ENCODE measurements at places on chromosomes 4 and X.

- peak; percentile 24 for DNase-seq
Observed at GRCh38 chrX:68841251-68842049, 12.6 kb downstream of the EFNB1 start.

- no peak for DNase-seq
Observed at GRCh38 chr4:183392377-183392776, 52.1 kb upstream of the CDKN2AIP start.

- DNase-seq: no peak
Observed at GRCh38 chr4:44235897-44236296, 212.7 kb downstream of the KCTD8 start.

DNA sequence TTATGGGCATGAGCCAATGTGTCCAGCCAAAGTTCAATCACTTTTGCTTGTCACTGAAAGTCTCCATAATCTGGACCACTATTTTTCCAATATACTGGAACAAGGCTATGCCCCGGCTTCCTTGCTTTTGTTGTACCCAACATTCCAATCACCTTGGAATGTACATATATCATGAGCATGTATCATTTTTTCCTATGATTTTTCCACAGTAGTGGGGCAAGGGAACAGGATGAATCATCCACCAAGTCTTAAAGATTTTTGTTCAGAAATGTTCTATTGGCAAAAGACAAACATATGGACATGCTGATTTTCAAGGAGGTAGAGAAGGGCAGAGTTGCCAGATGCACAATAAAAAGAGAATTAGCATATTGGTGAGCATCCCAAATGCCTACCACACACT lies 548.1 kb upstream of the INTU start:
- no peak for DNase-seq

DNA sequence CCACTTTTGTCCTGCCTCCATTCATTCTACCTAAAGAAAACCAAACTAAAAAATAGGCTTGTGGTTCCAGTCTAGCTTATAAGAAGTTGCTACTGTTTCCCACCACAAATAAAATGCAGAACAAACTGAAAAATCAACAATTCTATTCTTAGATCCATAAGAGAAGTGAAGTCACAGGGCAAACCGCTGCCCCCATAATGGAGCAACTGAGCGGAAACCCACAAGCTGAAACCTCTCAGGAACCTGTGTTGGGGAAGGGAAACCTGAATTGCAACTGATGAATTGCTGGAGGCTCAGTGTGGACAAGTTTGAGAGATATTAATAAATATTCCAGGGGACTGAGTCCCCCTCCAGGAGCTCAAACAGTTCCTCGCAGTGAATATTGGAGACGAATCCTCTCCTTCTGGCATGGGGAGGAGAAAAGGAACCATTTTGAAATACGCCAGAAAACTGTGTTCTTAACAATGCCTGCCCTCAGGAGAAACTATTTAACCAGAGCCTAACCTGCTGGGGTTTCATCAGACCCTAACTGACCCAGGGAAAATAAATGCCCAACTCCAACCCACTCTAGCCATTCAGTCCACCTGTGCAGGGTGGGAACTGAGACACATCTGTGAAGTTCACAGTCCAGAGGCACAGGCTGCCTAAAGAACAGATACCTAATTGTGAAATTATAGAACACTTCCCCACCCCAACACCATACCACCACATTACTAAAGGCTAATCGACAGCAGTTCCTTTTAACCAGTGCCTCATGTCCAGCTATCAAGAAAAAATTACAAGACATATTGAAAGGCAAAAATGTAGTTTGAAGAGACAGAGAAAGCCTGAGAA lies 22.8 kb upstream of the SH3RF1 start:
- no peak for DNase-seq

DNA sequence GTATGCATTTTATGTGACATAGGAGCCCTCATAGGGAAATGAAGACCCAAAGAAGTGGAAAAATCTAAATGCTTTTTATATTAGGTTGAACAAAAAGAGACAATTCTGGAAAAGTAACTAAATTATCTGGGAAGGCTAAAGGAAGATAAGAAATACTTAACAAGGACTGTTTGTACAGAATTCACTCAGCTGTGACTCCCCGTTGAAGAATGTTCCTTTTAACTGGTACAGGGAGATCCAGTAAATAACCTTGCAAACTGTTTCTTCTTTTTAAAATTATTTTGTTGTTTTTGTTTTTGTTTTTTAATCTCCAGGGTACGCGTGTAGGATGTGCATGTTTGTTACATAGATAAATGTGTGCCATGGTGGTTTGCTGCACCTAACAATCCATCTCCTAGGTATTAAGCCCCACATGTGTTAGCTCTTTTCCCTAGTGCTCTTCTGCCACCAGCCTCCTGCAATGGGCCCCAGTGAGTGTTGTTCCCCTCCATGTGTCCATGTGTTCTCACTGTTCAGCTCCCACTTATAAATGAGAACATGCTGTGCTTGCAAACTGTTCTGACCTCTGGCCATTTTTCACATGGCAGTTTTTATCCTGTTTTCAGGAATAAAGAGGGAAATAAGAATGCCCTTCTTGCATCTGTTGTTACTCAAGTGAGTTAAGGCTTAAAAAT lies 81.7 kb downstream of the PWWP3B start:
- DNase-seq: no peak

GRCh38 chrX:135516376-135516775 lies 4.1 kb upstream of the INTS6L start:
- DNase-seq: no peak
